Stimulated activated CD4-positive, alpha-beta T cell treated with anti-CD3 and anti-CD28 coated beads, Interleukin-1b, Interleukin-23, amount 100 ng/mL, for 1 hour (primary cell): ENCODE measurements at places on chromosomes 1 and 21.

DNA sequence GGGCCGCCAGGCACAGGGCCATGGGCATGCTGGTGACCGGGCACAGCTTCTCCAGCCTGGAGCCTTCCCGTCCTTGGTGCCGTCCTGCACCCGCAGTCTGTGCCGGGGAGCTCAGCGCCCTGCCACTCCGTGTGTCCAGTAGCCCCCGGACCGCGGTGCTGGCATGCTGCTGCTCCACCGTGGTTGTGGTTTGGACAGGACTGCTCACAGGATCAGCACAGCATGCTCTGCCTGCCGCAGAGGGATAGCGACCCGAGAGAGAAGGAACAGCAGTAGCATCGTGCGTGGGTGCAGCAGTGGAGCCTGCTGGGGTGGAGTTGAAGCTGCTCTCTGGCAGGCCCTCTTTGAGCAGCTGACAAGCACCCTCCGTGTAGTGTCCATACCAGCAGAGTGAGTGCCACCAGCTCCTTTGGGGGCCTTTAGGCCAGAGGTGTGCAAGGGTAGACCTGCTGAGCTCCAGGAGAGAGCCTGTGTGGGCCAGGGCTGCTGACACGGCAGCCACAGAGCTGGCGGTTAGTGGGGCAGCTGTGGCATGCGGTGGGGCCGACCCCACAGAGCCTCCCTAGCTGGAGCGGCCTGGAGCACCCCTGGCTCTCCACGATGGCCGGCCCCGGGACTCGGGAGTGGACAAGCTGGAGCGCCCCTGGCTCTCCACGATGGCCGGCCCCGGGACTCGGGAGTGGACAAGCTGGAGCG, 6.4 kb upstream of the PCBP3 start:
- DNase-seq, result no peak

- DNase-seq, result no peak
These were observed 36.1 kb downstream of the ELAPOR1 start for GRCh38 chr1:109149874-109150601.

DNA sequence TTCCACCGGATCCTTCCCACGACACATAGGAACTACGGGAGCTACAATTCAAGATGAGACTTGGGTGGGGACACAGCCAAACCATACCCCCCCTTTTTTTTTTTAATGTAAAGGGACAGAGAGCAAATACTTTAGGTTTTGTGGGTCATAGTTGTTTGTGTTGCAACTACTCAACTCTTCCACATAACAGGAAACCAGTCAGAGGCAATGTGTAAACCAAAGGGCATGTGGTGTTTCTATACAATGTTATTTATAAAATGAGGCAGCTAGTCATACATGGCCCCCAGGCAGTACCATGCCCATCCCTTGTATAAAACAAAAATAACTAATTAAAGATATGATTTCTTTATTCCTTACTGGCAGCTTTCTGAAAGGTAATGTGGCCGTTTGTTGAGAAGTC, 845.4 kb upstream of the ADAMTS5 start:
- DNase-seq, result no peak

DNA sequence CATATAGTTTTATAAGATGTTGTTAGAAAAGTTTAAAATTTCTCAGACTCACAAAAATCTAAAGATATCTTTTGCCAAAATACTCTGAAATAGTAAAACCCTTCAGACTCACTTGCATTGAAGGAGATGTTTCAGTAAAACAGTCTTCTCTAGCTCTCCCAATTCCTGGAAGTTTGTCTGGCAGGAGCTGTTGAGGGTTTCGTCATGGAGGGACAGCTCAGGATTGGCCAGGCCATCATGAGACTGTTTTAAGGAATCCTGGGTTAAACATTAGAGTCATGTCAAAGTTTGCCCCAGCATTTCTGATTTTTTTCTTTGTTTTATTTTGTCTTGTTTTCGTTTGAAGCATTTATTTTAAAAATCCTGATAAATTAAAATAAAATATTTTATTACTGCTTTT, 293.8 kb upstream of the PBX1 start:
- no peak for DNase-seq

DNA sequence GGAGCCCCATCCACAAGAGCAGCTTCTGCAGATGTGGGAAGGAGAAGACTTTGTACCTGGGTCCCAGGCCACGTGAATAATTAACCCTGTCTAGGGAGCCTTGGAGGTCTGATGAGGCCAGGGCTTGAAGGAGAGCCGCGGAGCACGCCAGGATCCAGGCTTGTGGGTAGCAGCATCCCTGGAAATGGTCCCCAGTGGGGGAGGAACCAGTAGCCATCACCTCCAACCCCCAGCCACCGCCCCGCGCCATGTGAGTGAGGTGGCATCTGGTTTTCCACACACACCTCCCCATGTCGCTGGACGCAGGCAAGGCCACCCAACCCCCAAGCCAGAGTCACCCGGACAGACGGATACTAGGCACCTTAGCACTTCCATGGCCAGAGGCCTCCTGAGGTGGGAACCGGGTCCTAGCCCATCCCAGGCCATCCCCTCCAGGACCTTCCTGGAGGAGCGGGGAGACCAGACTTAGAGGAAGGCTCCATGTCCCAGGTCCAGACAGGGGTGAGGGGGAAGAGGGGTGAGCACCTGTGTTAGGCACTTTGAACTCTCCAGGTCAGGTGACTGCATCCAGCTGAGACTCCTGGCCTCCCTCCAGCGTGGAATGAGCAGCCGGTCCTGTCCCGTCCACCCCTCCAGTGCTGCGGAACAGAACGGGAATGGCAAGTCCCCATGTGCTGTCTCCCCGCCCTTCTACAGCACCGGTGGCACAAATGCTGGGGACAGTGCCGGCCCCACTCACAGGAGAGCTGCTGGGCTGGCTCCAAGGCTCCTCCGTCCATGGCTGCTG, 53.2 kb downstream of the RIPK4 start:
- no peak for DNase-seq

GRCh38 chr1:61124696-61125095, 42.3 kb downstream of the NFIA start:
- DNase-seq, result no peak

- DNase-seq, result no peak
These were observed 18.0 kb downstream of the CSF1 start for GRCh38 chr1:109928591-109929111.

DNA sequence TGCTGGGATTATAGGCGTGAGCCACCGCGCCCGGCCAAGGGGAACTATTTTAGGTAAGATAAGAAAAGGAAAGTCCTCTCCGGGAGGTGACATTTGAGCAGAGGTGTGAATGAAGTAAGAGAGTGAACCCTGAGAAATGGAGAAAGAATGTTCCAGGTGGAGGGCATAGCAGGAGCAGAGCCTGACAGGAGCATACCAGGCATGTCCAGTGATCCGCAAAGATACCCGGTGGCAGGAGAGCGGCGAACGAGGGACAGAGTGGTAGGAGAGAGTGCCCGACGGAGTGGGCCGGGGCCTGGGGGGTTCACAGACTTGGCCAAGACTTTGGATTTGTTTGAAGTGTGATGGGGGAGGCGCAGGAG, 7.9 kb upstream of the RPS6KA1 start:
- DNase-seq, result no peak

DNA sequence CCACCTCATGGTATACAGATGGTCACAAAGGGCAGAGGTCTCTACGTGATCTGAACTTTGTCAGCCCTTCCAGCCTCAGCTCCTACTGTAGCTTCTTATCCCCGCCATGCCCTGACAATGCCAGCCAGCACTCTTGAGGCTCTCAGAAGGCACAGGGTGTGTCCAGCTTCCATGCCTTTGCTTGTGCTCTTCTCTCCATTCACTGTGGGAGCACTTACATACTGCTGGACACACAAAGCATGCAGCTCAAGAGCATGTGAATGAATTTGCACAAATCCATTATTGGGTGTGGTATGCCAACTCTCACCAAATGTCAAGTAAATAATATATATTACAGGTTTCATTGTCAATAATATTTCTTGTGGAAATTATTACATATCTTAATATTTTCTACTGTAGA, 36.4 kb upstream of the MAP10 start:
- DNase-seq, result no peak

DNA sequence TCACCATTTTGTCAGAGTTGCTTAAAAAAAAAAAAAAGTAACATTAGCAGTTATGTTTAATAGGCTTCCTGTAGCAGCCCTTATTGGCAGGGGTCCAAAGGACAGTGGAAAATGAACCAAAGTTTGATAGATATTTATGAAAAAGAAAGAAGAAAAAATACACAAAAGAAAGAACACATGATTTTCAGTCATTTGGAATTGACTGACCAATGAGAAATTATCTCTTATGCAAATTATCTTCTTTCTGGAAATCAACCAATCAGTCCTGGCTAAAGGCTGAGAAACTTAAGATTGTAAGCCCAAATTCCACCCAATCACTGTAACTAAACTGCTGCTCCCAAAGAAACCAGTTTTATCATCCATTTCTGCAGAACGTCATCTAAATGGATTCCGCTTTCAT, 282.4 kb downstream of the TM2D1 start:
- no peak for DNase-seq

GRCh38 chr1:212794561-212795014, 2.9 kb downstream of the TATDN3 start:
- DNase-seq, result no peak

DNA sequence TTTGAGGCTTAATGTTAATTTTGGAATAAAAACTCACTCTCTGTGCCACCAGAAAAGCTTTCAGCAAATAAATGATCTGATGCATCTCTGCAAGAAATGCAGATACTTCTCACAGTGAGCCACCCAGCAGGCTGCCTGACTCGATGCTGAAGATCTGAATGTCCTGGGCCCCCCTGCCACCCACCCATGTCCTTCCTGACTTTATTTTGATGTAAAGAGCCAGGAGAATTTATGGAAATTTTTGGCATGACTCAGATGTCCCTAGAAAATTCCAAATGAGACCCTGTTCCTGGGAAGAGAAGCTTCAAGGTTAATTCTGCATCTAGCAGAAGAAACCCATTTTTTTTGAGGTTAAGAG, 62.8 kb upstream of the COA6 start:
- DNase-seq, result no peak

DNA sequence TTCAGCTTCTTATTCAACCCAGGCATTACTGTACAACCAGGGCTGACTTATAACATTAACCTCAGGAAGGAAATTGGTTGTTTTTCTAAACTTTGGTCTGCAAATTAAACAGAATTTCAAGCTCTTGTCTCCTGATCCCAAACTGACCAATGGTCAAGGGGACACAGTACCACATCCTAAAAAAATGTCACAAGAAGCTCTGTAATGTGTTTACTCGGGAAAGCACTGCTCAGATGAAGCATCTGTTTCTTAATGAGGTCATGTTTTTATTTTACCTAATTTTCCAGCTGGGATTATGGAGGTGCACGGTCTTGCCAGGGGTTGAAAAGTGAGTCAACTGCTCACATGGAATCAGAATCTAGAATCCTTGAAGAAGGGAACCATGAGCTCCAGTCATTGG, 18.7 kb downstream of the ADAMTS5 start:
- DNase-seq, result no peak
